ENCODE measurements at places on chromosomes 4 and X.

GRCh38 chr4:134634301-134634700 lies 432.7 kb upstream of the PABPC4L start:
- no peak for DNase-seq

DNA sequence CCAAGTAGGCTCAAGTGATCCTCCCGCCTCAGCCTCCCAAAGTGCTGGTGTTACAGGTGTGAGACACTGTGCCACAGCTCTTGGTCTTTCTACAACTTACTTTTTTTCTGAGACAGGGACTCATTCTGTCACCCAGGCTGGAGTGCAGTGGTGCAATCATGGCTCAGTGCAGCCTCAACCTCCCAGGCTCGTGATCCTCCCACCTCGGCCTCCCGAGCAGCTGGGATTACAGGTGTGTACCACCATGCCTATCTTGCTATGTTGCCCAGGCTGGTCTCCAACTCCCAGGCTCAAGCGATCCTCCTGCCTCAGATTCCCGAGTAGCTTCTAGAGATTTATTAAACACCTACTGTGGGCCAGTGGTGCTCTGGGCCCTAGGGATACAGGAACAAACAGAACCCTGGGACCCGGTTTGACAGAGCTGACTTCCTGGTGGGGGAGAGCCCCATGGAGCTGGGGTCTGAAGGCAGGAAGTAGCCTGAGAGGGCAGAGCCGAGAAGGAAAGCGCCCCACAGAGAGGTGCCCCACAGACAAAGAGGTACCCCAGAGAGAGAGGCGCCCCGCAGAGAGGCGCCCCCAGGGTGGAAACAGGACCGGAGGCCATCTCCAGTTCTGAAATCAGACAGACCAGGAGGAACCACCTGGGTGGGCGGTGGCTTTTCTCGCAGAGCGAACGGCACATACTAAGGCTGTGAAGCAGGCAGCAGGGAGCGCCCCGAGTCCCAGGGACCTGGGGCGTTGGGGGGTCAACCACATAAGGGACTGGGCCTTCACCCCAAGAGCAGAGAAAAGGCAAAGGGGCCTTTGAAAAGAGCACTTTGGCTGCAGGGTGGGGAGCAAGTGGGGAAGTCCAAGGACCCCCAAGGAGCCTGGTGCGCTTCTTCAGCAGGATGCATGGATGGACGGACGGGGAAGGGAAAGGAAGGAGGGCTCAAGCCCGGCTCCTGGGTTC lies 5.0 kb downstream of the IRAK1 start:
- DNase-seq: no peak

GRCh38 chrX:36357855-36358254 lies 438.3 kb downstream of the CFAP47 start:
- no peak for DNase-seq

- no peak for DNase-seq
These were observed 297.3 kb downstream of the GUCY2F start for GRCh38 chrX:109184506-109185139.

GRCh38 chrX:104370089-104370488 lies 115.4 kb upstream of the ESX1 start:
- DNase-seq: no peak

DNA sequence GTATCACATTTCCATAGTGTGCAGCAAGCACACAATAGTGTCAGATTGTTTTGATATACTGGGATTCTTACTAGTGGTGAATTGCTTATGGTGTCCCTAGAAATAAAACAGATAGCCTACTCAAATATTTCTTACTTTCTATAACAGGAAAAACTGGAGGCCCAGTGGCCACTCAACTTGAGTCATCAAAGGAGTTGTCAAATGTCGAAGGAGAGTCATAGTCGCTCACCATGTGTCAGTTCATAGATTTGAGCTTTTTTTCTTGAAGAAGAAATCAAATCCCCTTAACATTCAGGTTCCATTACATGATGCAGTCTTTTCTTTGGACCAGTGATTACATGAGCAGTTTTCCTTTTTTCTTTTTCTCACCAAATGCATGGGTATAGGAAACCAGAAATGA lies 1271.0 kb downstream of the RAPGEF2 start:
- no peak for DNase-seq

DNA sequence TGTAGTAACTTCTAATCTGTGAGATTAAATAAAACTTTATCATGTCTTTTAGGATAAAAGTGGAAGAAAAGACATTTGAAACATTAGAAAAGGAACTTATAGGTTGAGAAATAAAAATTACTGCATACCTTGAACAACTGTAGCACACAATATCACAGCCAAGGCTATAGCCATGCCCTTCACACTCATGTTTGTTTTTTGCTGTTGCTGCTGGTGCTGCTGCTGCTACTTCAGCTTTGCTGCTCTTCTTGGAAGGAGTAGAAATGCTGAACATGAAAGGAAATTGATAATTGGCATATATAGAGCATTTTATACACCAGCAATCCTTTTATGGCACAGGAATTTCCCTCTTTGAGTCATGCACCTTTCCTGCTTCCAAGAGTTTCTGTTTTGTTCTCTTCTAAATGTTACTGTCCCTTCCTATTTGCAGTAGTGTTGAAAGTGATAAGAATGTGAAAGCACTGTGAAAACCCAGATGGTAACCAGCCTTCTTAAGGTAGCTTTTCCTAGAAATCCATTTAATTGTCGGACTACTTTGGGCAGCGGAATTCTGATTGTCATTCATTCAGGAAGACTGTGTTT lies at the start of gene CXCL11:
Gene CXCL11, minus strand, starts transcription at position 272 of the 582 bp plus-strand sequence. Its CDS starts 83 bp downstream, at position 189.
- DNase-seq: no peak

DNA sequence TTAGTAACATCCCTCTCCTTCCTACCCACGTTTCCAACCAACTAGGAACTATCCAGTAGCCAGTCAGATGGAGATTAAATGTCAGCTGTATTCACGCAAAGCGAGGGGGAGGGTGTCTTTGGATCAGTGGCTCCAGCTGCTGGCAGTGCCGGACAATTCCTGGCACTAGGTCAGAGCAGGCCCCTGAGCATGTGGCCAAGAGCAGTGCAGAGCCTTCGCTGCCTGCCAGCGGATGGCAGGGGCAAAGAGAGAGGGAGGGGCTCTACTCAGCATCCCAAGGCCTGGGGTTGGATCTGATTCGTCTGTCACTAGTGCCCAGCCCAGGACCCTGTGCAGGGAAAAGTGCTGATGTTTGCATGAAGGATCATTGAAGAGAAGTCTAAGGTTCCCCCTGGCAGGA lies 28.7 kb upstream of the JAKMIP1 start:
- no peak for DNase-seq

DNA sequence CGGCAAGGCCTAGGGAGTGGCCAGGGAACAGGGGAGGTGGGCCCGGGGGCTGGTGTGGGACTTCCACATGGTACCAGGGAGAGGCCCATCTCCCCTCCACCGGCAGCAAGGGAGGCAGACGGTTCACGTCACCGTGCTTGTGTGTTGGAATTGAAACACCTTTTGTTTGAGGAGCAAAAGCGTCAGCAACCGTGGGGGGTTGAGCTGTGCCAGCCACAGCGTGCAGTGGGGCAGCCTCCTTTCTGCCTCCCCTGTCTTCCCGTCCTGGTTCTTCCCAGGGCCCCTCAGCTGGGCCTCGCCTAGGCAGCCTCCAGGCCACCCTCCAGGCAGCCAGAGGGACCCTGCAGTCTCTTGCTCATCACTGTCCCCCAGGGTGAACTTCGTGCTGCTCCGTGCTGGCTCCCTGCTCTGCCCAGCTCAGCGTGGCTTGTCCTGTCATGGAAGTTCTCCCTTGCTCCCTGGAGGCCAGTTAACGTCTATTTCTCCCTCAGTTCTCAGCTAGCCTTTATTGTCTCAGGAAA lies 32.1 kb upstream of the HGFAC start:
- no peak for DNase-seq

GRCh38 chr4:71270901-71271300 lies 67.9 kb upstream of the SLC4A4 start:
- DNase-seq: no peak

- no peak for DNase-seq
These were observed 4.3 kb upstream of the NSUN7 start for GRCh38 chr4:40745285-40745984.

DNA sequence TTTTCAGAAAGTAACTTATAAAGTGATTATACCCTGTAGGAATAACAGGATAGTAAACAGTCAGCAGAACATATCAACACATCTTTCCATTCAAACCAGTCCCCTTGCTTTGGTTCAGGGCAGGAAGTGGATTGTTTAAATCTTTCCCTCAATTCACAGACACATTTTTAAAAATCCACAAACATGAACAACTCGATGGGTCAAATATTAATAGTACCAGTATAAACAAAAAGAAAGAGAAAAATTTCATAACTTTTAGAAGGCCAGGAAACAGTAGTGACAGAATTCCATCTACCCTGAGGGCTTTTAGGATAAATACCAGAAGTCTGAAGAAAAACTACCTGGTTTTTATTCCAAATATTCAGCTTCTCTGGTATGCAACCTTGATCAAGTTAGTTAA lies 1072.8 kb upstream of the PABPC4L start:
- DNase-seq: no peak

- DNase-seq: no peak
These were observed 16.8 kb downstream of the RFC1 start for GRCh38 chr4:39349326-39349725.

Measured in AG09309 (cell line).